Stimulated activated CD8-positive, alpha-beta memory T cell treated with anti-CD3 and anti-CD28 coated beads, Interleukin-4, amount 100 ng/mL, for 4 hours (primary cell): ENCODE measurements at places on chromosomes 4 and X.

DNA sequence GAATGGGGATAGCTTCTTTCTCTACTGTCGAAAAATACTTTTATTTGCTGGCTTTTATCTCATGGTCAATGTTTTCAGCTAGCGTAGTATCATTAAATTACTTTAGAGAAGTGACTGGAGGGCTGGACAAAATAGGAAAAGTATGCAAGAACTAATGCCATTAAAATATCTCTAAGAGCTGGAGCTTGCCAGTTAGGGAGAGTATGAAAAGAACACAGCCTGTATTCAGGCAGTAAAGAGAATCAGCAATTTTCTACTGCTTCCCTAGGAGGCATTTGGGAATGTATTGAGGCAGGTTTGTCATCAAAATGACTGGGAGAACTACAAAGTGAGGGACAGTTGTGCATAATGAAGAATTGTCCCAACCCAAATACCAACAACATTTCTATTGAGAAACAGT lies 43.0 kb upstream of the FTHL17 start:
- no peak for DNase-seq

- no peak for DNase-seq
Observed at GRCh38 chr4:187390646-187391045, 604.9 kb upstream of the ZFP42 start.

DNA sequence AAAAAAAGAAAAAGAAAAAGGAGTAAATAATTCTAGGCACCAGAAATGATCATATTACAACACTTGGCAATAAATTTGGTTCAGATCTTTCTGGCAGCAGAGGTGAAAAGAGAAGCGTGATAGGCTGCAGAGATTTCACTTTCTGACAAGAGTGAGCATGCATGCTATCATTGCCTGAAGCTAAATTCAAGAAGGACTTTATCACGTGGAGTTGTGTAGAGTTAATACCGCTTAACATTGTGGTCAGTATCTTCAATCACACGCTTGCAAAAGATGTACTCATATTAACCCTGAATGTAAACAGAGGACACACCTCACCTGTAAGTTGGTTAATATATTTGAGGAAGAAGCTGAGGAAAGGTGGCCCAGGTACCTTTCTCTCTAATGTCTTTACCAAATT lies 31.4 kb upstream of the RBPJ start:
- no peak for DNase-seq

- DNase-seq = no peak
Observed at GRCh38 chr4:86036736-86037135, 323.1 kb downstream of the MAPK10 start.

- DNase-seq = no peak
Observed at GRCh38 chr4:155688860-155689259, 22.2 kb downstream of the GUCY1A1 start.

DNA sequence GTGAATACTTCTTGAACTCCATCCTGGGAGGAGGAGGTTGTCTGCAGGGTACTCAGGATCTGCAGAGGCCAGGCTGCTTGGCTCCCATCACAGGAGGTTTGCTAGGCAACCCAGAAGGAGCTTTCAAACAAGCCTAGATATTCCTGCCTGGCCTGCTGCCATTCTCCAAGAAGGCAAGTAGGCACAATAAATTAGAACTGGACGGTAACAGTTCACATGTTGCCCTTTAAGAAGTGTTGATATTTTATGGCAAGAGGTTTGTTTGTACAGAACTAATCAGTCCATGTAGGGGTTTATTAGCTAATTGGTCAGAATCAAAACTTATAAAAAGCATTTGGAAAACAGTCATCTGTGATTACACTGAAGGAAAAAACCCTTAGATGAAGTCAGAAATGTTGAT lies 39.3 kb downstream of the SYNPO2 start:
- no peak for DNase-seq

DNA sequence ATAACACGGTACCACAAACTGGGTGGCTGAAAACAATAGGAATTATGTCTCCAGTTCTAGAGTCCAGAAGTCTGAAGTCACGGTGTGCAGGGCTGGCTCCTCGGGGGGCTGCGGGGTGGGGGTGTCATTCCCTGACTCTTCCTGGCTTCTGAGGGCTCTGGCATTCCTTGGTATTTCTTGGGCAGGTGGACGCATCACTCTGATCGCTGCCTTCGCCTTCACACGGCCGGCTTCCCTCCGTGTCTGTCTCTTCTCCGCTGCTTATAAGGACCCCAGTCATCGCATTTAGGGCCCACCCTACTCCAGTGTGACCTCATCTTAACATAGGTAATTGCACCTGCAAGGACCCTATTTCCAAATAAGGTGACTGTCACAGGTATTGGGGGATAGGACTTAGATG lies 134.6 kb downstream of the CPZ start:
- no peak for DNase-seq

- no peak for DNase-seq
Observed at GRCh38 chr4:142585411-142585810, 260.7 kb downstream of the INPP4B start.

- DNase-seq = no peak
Observed at GRCh38 chr4:2637956-2638552, 101.6 kb downstream of the FAM193A start.

- DNase-seq = no peak
Observed at GRCh38 chrX:16320765-16321355, 153.6 kb downstream of the MAGEB17 start.

- DNase-seq = no peak
Observed at GRCh38 chrX:20263474-20263873, 3.2 kb downstream of the RPS6KA3 start.

DNA sequence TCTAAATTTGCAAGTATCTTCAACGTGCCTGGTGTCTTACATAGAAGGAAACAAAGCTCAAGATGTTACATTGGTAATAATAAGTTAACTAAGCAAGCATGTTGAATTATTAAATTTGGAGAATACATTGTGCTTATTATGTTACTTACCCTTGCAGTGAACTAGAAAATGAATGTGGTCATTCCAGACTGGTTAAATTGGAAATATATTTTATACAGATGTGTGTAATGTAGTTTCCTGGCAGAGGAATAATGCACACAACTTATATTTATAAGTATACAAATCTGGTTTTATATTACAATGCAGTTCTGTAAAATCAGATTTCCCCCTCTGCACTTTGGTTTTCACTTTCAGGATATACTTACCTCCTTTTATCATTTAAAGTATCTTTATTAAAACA lies 159.9 kb upstream of the SLIT2 start:
- DNase-seq = no peak

DNA sequence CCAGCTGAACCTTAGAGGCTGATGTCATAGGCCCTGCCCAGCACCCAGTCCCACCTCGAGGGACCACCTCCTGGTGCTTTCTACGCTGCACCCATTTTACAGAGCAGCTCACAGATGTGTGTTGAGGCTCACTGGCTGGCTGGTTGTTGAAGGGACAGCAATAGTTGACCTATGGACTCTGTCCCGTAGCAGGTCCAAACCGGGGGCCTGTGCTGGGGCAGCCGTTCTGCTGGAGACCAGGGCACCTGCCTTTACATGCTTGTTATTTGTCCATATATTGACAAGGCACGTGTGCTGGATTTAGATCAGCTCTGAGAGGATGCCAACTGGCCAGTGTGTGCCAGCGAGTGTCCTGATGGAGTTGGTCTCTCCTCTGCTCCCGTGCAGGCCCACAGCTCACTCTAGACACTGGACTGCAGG lies 58.1 kb downstream of the TNIP2 start:
- no peak for DNase-seq

GRCh38 chr4:55446578-55446922 lies 50.8 kb downstream of the TMEM165 start:
- no peak for DNase-seq

DNA sequence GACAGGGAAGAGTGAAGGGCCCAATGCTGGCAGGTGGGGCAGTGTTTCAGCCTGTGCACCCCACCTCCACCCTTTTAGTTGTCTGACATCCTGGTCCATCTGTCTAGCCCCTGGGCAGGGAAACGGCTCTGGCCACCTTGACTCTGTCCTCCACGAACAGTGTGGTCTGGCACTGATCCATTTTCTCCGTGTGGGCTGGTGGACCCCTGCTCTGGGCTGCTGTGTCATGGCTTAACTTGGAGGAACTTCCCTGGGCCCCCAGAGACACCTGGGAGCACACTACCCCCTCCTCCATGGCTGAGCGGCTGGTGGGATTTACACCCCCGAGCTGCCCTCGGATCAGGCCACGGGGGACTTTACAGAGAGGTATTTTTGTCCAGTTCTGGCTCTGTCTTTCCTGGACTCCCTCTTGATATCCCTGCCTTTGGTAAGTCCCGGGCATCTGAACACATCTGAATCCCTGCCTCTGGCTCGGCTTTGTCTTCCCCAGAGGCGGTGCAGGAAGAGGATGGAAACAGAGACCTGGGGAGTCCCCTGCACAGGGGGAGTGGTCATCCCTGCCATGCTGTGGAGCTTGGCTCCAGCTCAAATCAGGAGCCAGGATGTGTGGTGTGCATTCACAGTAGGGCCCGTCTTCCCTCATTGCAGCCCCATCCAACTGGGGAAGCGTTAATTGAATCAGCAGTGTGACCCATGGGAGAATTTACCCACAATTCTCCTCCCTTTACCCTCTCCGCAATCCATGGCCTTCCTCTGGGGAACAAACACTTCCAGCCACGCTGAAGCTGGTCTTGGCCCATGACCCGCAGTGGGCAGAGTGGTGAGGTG lies 6.3 kb upstream of the NKX1-1 start:
- no peak for DNase-seq

DNA sequence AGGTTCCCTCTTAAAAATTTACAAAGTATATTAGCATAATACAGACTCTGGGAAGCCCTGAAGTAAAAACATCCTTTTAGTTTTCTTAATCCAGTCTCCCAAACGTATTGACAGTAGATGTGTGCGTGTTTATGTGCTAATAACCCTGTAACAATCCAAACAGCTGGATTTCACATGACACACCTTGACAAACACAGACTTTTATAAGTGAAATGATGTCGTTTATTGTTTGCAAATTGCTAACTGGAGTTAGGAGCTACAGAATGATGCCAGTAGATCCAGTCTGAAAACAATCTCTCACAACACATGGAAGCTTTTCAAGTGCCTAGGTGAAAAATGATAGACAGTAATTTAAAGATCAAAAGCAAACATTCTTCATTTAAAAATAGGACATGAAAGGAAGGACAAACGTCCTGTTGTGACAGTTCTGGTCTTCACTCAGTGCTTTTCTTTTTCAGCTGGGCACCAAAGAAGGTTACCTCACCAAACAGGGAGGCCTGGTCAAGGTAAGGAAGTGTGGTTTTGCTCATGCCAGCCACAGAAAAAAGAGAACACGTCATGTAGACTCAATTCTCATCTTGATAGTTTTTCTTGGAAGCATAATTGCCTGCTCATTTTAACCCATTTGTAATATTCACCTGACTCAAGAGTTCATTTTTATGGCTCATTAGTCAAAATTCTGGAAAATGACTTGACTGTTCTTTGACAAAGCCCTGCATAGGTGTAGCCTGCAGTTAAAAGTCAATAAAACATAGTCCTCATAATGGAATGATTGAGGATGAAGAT lies 32.9 kb downstream of the LAMTOR3 start:
- no peak for DNase-seq

- DNase-seq = no peak
Observed at GRCh38 chr4:187184508-187184907, 460.9 kb upstream of the FAT1 start.

DNA sequence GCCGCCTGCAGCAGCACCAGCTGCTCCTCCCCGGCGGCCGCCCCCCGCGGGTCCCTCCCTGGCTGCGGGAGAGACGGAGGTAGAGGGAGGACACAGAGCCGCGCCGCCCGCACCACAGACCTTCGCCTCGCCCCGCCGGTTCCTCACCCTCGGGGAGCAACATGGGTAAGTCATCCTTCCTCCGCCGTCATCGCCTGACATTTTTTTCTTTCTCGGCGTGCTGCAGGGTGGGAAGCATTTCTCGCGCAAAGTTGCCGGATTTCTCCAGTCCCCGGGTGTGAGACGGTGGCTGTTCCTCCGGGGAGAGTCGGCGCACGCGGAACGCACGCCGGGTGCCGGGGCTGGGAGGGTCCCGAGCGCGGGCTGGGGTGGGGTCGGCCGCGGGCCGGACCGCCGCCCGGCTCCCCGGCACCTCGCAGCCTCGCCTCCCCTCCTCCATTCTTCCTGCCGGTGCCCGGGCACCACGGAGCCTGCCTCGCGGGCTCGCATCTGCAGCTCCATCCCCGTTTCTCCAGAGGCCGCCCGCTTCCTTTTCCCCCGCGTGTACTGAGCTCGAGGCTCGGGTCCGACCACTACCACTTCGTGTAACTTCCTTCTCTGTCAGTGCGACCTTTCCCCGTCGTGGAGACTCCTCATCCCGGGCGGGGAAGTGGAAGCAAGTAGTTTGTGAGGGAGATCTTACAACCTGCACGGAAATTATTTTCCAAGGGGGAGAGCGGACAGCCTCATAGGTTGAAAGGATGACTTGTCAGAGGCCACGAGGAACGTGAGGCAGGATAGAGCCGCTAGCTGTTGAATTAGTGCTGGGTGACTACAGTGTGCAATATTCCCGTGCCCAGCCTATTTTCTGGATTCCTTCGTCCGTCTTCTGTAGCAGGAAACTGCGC lies 464 bp downstream of the RAP1GDS1 start:
- DNase-seq = no peak

DNA sequence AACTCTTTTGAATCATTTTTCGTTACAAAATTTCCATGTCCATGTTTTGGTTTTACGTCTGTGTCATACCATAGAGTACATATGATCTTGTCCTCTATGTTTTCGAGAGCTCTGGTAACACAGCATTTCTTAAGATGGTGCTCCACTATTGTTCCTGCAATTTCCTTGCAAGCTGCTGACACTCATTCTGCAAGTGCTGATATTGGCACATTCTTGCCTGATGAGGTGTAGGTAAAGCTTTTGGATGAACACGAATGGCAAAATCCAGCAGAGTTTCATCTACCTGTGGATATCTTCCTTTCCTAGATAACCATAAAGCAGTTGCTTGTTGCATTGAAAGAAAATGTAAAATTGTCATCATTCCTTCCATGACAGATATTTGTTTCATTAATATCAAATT lies 41.3 kb downstream of the MAGEB17 start:
- no peak for DNase-seq

GRCh38 chrX:69097451-69098236 lies 67.6 kb downstream of the PJA1 start:
- no peak for DNase-seq

GRCh38 chrX:108348525-108348924 lies 89.7 kb downstream of the COL4A6 start:
- DNase-seq = no peak

- DNase-seq = no peak
Observed at GRCh38 chr4:150072906-150073714, 5.1 kb upstream of the DCLK2 start.

DNA sequence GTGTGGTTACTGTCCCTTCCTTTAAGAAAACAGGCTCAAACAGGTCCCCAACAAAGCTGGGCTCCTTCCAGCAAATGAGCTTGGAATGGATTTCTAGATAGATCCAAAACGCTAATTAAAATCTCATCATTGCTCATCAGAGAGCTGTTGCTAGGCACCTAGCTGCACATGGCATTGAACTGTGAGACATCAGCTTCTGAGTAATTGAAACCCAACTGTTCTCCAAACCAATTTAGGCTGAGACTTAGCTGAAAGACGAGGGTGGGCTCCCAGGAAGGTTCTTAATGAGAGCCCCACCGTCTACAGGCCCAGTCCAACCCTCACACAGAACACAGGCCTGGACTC lies 59.1 kb downstream of the FAM184B start:
- no peak for DNase-seq

GRCh38 chr4:54281054-54281766 lies 52.1 kb downstream of the PDGFRA start:
- no peak for DNase-seq
